ENCODE measurements at places on chromosomes 2 and 18. TPM values are rescaled to one million over a fixed set of nuclear protein-coding genes. Genes with fewer than 3 reads are reported as not detected.

DNA sequence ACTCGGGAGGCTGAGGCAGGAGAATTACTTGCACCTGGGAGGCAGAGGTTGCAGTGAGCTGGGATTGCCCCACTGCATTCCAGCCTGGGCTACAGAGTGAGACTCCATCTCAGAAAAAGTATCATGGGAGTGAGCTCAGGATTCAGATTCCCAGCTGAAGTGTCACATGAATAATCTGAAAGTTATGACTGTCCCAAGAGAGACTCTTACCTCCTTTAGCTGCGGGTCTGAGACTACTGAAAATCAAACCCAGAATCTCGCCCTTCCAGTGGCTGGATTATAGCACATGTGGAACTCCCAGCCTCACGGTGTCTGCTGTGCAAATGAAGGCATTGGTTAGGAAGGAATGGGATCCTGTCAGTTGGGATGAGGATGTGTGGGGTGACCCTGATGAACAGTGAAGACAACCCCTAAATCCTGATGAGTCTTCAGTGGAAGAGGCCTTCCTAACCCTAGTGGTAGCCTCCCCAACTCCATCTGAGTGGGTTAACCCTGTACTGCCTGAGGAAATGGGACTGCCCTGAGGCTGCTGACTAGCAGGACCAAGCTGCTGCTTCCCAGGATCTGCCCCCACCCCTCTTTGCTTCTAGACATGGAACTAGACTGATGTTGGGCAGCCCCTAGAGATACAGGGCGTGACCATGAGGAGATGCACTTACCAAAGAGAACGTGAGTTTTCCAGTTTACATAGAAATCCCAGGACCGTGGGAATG, 16.5 kb downstream of the BOK start:
- H3K36me3 ChIP-seq: peaks cover under 1% of the 10 kb centered on the region
- no peaks in the 10 kb centered on the region for H3K4me1 ChIP-seq
- H3K4me3 ChIP-seq: no peak overlapping the region
- no peaks in the 10 kb centered on the region for H3K27me3 ChIP-seq
- no peak for DNase-seq

- peaks cover 16% of the 10 kb centered on the region for H3K4me1 ChIP-seq
- no peak overlapping the region for H3K4me3 ChIP-seq
Measured at GRCh38 chr2:161104054-161104553, 56.1 kb upstream of the TANK start.

DNA sequence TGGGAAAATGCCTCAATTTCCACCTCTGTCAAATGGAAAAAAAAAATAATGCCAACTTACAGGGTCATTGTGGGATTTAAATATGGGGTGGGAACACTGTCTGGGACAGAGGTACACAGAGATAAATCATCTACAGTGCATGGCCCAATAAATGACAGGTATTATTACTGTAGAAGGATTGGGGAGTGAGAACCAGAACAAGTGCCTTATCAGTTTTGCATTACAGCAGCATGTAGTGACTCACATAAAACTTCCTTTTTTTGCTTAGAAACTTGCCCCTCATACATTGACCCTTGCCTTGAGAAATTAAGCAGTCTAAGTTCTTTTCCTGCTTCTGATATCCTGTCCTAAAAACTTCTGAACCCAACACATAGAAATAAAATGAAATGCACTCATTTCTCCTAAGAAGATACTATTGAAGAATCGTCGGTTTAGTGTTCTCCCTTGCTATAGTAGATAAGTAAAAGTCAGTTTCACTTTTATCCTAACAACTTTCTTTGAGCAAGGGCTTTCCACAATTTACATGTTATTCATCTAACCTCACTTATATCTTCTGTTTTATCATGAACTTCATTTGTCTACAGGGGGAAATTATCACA, 121.0 kb upstream of the HAAO start:
- no peaks in the 10 kb centered on the region for H3K27me3 ChIP-seq
- H3K4me3 ChIP-seq: no peak overlapping the region
- no peak overlapping the region for H3K27ac ChIP-seq
- H3K36me3 ChIP-seq: no peaks in the 10 kb centered on the region
- no peak for DNase-seq

- H3K4me1 ChIP-seq: peaks cover 46% of the 10 kb centered on the region
- peak; percentile 51 for DNase-seq
- H3K4me3 ChIP-seq: no peak overlapping the region
- H3K27ac ChIP-seq: peak overlapping the region; percentile 80
- H3K27me3 ChIP-seq: peaks cover 3% of the 10 kb centered on the region
Measured at GRCh38 chr18:23970161-23971096, 44.1 kb upstream of the TTC39C start.

- H3K27me3 ChIP-seq: peaks cover 9% of the 10 kb centered on the region
- DNase-seq: no peak
- peaks cover 2% of the 10 kb centered on the region for H3K4me1 ChIP-seq
- no peak overlapping the region for H3K4me3 ChIP-seq
- no peaks in the 10 kb centered on the region for H3K36me3 ChIP-seq
Measured at GRCh38 chr2:75570948-75571729, 10.4 kb upstream of the EVA1A start.

GRCh38 chr18:31555971-31556747, 35.5 kb upstream of the TTR start:
- no peak overlapping the region for H3K4me3 ChIP-seq
- H3K27ac ChIP-seq: no peak overlapping the region
- H3K27me3 ChIP-seq: peaks cover 3% of the 10 kb centered on the region

- peaks cover 43% of the 10 kb centered on the region for H3K4me1 ChIP-seq
- H3K27ac ChIP-seq: no peak overlapping the region
- H3K36me3 ChIP-seq: peaks cover 7% of the 10 kb centered on the region
- no peak overlapping the region for H3K4me3 ChIP-seq
- no peaks in the 10 kb centered on the region for H3K27me3 ChIP-seq
Measured at GRCh38 chr2:74861531-74861930, 27.6 kb downstream of the HK2 start.

DNA sequence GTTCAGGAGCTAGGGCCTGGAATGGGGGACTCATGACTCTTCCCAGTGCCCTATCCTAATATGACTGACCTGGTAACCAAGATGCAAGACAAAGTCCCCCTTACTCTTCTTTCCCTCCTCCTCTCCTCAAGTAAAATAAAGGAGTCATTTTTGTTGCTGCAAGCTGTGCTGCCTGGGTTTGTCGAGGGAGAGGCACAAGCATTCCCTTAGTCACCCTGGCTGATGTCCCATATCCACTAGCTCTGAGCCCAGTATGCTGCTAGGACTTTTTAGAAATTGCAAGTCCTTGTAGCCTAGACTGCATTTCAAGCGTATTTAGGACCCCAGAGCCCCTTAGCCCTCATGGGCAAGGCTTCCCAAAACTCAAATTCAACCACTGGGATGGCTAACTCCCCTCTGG, 338.5 kb upstream of the SETBP1 start:
- no peak overlapping the region for H3K27ac ChIP-seq
- no peaks in the 10 kb centered on the region for H3K27me3 ChIP-seq
- no peak overlapping the region for H3K4me3 ChIP-seq
- no peak for DNase-seq
- H3K4me1 ChIP-seq: no peaks in the 10 kb centered on the region

DNA sequence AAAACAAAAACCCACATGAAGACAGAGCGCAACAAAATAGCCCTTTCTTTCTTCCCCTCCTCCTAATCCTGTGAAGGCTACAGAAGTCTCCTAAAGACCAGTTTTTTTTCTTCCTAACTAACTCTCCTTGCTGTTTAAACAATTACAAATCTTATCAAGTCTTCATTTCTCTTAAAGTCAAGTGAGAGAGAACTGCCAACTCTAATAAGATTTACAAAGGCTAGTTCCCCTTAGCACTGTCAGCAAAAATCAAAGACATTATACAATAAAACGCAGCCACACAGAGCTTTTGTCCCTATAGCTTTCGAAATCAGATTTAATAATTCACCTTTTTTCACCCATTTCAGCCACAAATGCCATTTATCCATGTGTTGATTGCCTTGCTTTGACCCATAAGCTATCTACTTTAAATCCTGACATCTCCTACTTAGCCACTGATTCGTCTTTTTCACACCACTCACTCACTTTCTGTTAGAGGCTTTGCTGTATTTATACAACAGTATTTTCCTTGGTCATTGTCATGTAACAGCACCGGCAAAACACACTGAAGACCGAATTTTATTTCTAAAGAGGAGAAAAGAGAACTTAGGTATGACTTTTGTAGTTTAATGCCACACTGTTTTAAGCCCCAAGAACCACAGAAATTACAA, 5.9 kb downstream of the NRXN1 start:
- no peaks in the 10 kb centered on the region for H3K27me3 ChIP-seq
- no peaks in the 10 kb centered on the region for H3K36me3 ChIP-seq
- H3K4me3 ChIP-seq: no peak overlapping the region
- no peak overlapping the region for H3K27ac ChIP-seq
- no peaks in the 10 kb centered on the region for H3K4me1 ChIP-seq

DNA sequence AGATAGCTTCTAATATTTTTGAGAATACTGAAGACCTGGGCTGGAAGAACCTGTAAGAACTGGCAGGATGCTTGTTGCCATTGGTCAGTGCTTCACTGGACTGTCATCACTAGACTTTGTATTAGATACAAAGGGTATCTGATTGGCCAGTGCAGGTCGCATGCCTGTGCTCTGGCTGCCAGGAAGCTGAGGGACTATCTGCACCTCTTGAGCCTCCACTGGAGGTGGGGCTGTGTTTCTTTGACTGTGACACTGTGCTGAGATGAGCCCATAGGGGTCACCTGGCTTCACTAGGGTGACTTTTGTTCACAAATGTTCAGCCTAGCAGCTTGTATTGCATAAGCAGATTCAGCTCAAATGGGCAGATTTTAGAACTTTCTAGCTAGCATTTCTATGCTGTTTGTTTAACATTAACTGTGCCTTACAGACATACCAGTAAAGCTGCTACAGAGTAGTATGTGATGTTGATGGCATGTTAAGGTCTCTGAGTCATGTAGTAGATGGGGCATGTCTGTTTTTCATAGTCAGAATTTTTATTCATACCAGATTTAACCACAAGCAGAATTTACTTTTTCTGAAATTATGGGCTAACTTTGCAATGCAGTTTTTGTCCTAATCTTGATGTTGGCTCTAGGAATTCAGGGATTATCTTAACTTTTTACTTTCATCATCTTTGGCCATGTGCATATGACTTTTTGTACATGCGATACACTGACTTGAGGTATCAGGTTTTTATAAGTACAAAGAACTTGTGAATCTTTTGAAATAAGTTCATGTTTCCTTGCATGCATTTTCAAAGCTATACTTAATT, 56.1 kb downstream of the RHBDD1 start:
- H3K4me3 ChIP-seq: no peak overlapping the region
- no peaks in the 10 kb centered on the region for H3K27me3 ChIP-seq
- peaks cover 20% of the 10 kb centered on the region for H3K36me3 ChIP-seq
- DNase-seq: no peak
- H3K27ac ChIP-seq: no peak overlapping the region

- no peak overlapping the region for H3K4me3 ChIP-seq
- H3K27me3 ChIP-seq: no peaks in the 10 kb centered on the region
- peaks cover 58% of the 10 kb centered on the region for H3K36me3 ChIP-seq
Measured at GRCh38 chr2:191086706-191087105, 64.1 kb downstream of the STAT4 start.

- H3K27me3 ChIP-seq: no peaks in the 10 kb centered on the region
- no peak overlapping the region for H3K4me3 ChIP-seq
- no peaks in the 10 kb centered on the region for H3K4me1 ChIP-seq
- no peak for DNase-seq
Measured at GRCh38 chr2:140747665-140748064, 1383.2 kb downstream of the LRP1B start.

DNA sequence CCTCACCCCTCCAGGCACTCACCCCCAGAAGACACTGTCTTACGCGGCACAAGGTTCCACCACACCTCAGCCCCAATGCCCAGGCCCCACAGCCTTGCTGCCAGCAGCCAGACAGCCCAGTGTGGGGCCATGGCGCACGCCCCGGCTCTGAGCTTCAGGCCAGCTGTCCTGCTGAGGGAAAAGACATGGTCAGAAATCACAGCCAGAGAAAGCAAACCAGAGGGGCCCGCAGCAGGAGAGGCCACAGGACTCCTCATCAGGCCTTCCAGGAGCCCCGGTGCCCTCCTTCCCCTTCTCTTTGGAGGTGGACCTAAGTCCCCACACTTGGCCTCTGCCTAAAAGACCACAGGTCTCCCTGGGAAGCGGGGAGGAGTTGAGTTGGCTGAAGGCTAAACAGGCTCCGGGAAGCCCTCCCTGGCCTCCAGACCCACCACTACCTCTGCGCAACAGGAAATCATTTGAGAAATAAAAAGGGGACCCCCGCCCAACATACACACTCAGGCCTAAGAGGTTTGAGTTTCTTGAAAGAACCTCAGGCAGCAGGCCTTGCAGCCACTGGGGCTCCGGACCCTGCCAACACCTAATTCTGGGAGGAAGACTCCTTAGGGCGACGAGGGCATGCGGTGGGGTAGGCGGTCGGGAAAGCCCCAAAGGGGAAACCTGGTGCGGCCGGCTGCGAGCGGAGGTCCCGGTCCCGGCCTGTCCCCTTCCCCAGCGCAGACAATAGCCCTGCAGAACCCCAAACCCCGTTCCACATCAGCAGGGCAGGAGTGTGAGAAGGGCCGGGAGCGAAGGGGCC, 1.9 kb downstream of the SEMA4C start:
- H3K36me3 ChIP-seq: peaks cover 21% of the 10 kb centered on the region
- H3K4me3 ChIP-seq: peak overlapping the region; percentile 79
- peaks cover 43% of the 10 kb centered on the region for H3K4me1 ChIP-seq
- no peak for DNase-seq

GRCh38 chr18:23377669-23378301, 75.3 kb upstream of the RIOK3 start:
- no peaks in the 10 kb centered on the region for H3K27me3 ChIP-seq
- H3K4me3 ChIP-seq: no peak overlapping the region
- peaks cover 18% of the 10 kb centered on the region for H3K4me1 ChIP-seq
- H3K27ac ChIP-seq: no peak overlapping the region

- H3K36me3 ChIP-seq: peaks cover 4% of the 10 kb centered on the region
- H3K27me3 ChIP-seq: peaks cover 62% of the 10 kb centered on the region
- H3K27ac ChIP-seq: no peak overlapping the region
- peak; percentile 46 for DNase-seq
- peaks cover 38% of the 10 kb centered on the region for H3K4me1 ChIP-seq
Measured at GRCh38 chr2:174342686-174343342, 8.1 kb downstream of the SP9 start.

DNA sequence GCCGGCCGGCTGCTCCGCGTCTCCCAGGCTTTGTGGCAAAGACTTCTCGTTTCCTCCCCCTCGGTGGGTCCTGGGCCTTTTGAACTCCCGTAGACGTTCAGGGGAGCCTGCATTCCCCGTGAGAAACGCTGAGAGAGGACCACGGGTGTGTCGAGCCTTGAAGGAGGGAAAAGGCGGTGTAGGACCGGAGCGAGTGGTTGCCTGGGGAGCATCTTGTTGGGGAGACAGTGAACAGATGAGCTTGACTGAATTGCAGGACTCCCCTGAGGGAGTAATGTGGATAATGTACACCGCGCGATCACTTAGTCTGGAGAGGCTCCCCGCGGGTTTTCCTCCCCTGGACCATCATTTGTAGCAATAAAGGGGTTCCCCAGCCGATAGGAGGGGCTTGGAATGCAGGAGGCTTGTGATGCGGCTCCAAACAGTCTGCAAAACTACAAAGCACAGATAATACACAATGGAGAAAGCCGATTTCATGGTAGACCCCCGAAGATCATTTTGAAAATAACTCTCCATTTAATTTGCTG, 769 bp downstream of the ALMS1 start:
- H3K4me1 ChIP-seq: peaks cover 28% of the 10 kb centered on the region
- peaks cover 6% of the 10 kb centered on the region for H3K27me3 ChIP-seq
- DNase-seq: no peak
- H3K27ac ChIP-seq: peak overlapping the region; percentile 94
- peak overlapping the region; percentile 89 for H3K4me3 ChIP-seq
- peaks cover 5% of the 10 kb centered on the region for H3K36me3 ChIP-seq

The SCYGR6 gene
- total RNA-seq: not detected

The KCNJ3 gene
- not detected for total RNA-seq

The ACMSD gene
- total RNA-seq: not detected

The SERPINB10 gene
- not detected for total RNA-seq

The MATN3 gene
- total RNA-seq: not detected

The CRYBA2 gene
- not detected for total RNA-seq

The SERPINB4 gene
- total RNA-seq: not detected

The CYP26B1 gene
- not detected for total RNA-seq

The SLC5A7 gene
- not detected for total RNA-seq

The C2orf15 gene
- 1.2 TPM for total RNA-seq
